ENCODE measurements at places on chromosomes 6 and 20.

GRCh38 chr6:156630613-156631302 lies 146.4 kb upstream of the ARID1B start:
- DNase-seq, result no peak

DNA sequence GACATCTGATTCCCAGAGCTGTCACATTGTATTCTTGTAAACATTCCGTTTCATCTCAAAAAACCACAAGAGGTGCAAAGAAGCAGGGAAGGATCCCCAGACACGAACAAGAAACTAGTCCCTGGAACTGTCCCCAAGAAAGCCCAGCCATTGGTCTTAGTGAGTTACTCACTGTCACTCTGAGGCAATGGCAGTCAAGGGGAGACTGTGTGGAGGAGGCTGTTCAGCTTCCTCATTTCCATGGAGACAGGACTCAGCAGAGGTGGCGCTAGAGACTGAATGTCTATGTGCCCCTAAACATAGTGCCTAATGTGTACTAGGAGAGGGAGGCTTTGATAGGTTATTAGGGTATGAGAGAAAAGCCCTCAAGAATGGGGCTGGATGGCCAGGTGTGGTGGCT lies 11.1 kb downstream of the ULBP1 start:
- peak; percentile 76 for DNase-seq

DNA sequence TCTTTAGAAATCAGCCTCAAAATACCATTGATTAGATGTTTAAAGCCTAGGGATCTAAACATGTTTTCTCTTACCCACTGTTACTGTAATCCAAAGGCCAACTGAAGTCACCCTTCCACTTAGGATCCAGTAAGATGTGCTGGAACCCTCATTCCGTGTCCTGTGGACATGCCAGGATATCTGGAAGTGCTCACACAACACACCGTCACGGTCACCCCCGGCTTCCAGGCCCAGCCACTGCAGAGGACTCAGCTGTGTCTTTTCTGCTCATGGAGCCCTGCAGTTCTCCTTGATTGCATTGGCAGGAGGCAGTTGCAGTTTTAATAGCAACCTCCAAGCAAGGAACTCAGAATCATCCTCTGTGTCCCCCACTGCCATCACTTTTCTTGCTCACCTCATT lies 93.3 kb downstream of the CAP2 start:
- DNase-seq, result no peak

DNA sequence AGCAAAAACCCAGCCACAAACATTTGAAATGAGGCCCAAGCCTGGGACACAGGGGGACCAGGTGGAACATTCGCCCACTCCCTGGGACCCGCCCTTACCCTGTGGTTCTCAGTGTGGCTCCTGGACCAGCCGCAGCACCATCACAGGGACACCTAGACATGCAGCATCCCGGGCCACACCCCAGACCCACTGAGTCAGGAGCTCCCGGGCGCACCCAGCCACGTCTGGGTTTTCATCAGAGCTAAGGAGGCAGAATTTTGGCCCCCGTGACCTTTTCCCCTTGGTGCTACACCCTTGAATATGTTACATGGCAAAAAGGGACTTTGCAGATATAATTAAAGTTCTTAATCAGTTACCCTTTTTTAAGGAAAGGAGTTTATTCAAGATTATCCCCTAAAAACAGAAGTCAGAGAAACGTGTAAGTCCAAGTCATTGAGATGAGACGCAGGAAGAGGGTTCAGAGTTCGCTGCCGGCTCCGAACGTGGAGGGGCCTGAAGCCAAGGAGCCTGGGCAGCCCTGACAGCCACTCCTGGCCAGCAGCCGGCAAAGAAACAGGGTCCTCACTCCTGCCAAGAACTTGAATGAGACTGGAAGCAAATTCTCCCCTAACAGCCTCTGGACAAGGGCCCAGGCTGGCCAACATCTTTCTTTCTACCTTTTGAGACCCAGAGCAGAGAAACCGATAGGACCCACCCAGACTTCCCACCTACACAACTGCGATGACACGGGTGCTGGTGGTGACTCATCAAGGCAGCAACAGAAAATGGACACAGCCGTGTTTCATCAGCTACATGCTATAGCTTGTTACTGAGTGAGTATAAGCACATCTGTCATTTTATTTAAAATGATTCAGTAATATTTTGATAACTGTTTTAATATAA lies 25.3 kb downstream of the BFSP1 start:
- DNase-seq, result peak; percentile 81

GRCh38 chr20:24418731-24419130 lies 50.7 kb upstream of the SYNDIG1 start:
- no peak for DNase-seq

- DNase-seq, result no peak
These were observed 658.9 kb upstream of the NOX3 start for GRCh38 chr6:156114541-156114940.

- DNase-seq, result no peak
These were observed 613.5 kb downstream of the PHF3 start for GRCh38 chr6:64249115-64249514.

DNA sequence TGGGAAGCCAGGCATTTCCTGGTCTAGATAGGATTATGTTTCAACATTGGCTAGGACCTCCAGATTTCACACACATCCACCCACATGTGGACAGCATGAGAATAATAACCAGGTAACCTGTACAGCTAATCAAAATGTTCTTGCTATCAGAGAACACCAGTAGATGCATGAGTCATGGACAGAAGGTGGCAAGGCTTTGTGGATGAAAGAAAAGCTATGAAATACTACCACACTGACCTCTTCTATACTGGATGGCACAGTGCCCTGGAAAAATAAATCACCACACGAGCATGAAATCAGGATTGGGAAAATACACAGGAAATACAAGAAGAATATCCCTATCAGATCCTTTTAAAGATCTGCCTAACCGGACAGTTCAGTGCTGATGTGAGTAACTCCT lies 113.0 kb downstream of the GMDS start:
- no peak for DNase-seq

- no peak for DNase-seq
These were observed 14.2 kb downstream of the KCNK5 start for GRCh38 chr6:39214846-39215639.

DNA sequence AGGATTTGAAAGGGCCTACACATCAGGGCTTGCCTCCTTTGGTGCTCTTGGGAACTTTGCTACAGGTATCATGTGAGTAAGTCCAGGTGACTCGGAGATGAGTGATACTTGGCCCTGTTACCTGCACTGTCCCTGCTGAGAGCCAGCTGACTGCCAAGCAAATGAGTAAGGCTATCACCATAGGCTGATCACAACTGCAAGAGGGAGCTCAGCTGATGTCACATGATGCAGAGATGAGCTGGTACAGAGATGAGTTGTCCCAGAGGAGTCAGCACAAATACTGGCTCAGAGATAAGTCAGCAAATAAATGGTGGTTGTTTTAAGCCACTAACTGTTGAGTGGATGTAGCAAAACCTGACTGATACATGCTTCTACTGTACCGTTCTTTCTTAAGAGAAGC lies 41.4 kb downstream of the LAMP5 start:
- DNase-seq, result peak; percentile 48

- DNase-seq, result no peak
These were observed 21.9 kb upstream of the PLN start for GRCh38 chr6:118525913-118526780.

- DNase-seq, result no peak
These were observed 85.7 kb downstream of the DST start for GRCh38 chr6:56556751-56557540.

DNA sequence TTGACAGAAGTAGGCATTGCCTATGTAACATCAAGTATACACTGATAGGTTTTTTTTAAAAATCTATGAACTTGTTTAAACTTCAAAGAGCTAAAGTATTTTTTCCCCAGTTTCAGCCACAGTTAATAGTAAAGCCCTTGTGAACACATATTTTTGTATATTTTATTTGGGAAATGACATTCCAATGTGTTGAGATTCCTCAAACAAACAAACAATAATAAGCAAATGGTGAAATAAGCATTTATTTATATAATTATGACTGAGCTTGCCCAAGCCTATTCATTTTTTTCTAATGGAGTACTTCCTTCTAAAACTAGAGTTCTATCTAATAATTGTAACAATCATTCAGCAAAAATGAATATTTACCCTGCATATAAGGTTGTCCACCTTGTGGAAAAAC lies 12.5 kb downstream of the SYCP2 start:
- no peak for DNase-seq

DNA sequence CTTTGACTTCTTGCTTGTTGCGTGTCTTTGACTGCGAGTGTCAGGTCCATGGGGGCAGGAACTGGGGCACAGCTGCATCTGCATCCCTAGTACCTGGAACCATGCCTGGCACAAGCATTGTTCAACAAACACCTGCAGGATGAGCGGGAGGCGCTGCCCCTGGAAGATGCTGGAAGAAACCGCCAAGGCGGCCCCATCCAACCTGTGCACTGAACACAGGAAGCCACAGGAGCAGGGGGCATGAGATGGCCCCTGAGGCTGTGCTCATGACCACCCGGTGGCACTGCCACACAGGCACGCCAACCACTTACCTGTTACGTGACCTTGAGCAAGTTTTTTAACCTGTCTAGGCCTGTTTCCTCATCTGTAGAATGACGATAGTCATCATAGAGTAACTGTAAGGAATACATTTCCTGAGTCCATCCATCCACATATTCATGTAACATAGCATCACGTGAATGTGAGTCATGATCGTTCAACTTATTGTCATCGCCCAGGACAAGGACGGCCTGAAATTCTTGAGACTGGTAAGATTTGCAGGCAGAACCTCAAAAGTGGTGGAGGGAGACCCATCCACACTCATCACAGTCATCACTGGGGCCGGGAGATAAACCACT lies 374.2 kb downstream of the PREX1 start:
- no peak for DNase-seq

DNA sequence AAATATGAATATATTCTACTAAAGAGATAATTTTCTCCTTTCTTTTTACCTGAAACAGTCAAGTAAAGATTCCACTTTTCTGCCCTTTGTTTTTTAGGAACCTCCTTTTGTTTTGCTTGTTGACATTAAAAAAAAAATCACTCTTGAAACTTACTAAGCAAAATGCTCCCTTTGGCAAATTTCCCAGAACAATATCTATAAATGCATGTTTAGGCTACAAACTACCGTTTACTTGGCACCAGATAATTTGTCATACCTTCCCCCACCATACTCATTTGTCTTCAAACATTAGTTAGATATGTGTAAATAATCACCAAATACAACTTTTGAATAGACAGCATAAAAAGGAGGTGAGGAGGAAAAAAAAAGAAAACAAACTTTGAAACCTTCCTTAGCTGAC lies 604.7 kb downstream of the RFPL4B start:
- no peak for DNase-seq

DNA sequence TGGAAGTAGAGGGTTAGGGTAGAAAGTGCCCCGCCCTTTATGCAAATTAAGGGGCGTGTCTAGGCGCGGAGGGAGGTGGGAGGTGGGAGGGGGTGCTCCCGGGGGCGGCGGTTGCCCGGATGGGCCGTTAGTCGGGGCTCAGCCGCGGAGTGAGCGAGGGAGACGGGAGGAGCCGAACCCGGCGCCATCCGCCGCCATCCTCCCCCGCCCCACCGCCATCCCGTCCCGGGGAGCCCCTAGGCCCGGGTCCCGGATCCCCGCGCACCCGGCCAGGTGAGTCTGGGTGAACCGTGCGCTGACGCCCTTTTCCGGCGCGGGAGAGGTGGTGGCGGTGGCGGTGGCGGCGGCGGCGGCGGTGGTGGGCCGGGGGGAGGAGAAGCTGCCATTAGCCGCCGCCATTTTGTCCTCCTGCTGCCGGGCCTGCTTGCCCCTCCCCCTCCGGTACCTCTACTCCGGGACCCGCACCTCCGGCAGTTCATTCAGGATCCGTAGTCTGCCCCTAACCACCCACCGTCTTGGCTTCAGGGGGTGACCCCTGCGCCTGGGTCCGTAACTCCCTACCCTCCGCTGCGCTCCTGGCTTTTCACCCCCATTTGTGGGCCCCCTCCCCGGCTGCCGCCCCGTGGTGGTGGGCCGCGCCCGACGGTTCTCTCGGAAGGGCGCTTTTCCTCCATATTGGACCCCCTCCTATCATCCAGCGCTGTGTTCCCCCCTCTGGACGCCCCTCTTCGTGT lies at the start of gene PRRC2A:
Gene PRRC2A (plus strand): TSS at position 130 of the 734 bp plus-strand sequence. CDS start 2,075 bp downstream, outside the sequence.
- no peak for DNase-seq

DNA sequence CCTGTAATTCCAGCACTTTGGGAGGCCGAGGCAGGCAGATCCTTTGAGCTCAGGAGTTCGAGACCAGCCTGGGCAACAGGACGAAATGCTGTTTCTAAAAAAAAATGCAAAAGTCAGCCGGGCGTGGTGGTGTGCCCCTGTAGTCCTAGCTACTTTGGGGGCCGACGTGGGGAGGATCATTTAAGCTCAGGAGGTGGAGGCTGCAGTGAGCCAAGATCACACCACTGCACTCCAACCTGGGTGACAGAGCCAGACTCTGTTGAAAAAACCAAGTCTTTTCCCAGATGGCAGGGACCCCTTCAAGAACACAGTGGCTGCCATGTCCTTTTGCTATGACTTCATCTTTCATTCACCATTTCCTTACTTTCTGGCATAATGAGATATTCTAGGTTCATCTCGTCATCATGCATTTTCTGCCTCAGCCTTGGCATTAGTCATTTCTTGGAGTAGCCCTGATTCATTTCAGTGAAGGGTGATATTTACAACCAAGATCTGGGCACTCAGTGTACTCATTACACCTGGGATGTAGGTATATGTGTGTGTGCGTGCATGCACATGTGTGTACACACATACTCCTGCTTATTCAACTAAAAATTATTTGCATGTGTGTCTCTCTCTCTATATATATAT lies 61.4 kb upstream of the TOX2 start:
- DNase-seq, result no peak

DNA sequence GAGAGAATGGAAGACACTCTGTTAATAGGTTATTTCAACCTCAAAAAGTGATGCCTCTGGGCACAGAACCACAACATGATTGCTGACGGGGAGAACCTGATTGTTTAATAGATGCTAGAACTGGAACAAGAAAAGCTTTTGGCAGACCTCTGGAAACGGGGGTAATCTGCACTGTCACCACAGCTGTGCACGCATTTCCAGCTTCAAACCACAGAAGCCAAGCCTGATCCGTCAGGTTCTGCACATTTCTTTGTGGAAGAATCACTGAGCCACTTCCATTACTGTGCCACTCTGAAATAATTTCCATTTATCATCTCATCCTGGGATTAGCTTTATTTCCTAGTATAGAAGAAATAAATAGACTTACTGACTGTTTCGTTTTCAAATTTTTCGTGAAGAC lies 309.3 kb downstream of the FARS2 start:
- DNase-seq, result no peak

DNA sequence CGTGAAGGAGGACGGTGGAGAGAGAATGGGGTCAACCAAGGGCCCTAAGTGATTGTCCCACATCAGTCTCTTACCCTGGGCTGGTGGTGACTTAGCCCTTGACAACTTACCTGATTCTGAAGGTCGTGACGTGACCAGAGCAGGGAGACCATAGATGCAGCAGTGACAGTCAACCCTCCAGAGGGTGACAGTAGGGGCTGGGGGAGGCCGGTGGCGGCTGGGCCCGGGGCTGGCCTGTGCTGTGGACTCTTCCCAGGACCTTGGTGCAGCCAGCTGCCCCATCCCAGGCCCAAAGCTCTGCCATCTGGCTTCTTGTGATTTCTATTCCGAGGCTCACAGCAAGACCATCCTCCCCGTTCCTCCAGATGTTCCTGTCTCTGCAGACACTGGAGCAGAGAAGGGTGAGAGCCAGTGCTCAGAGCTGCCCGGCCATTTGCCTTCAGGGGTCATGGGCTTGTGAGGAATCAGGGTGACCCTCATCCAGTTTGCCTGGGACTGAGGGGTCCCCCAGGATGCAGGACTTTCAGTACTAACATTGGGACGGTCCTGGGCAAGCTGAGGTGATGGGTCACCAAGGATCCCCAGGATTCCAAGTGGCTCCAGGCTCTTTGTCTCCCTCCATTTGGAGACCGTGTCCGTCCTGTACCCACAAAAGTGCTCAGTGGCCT lies 36.0 kb downstream of the SUMO4 start:
- DNase-seq, result no peak

GRCh38 chr6:11212664-11213063 lies 19.8 kb downstream of the NEDD9 start:
- peak; percentile 87 for DNase-seq
